Glomerular endothelial cell (primary cell): ENCODE measurements at places on chromosomes 3 and 15. TPM values are rescaled to one million over a fixed set of nuclear protein-coding genes. Genes with fewer than 3 reads are reported as not detected.

DNA sequence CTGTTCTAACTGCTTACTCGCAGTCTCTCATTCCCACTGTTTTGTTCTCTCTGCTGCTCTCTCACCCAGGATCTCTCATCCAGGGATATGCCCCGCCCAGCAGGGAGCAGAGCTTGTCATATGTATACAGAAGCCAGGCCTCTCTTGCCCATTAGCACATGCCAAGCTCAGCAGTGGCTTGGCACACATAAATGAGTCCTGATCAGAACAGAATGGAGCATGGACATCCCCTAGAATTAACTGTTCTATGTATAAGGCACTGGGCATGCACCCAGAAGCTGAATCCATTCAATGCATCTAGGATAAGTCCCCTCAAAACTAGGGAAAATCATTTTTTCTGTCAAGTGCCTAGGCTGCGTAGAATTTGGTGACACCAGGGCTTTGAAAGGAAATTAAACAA is 61.6 kb downstream of the IGSF11 start:
- no peak for DNase-seq

DNA sequence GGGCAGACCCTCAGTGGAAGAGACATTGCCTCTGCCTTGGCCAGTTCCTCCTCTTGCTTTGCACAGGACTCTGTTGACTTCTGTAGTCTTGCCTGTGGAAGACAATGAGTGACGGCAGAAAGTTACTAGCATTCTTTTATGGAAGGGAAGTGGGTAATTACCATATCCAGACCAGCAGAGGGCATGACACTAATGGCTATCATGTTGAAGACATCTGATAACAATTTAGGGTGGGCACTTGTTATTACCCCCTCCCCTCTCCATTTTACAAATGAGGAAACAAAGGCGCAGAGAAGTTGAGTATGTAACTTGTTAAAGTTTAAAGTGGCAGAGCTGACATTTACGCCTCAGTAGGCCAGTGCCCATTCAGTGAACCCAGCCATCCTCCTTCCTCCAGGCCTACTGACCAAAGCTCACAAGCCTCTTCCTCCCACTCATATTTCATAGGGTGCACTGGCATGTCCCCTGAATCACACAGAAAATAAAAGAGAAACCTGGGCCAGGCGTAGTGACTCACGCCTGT is 48.2 kb upstream of the FMN1 start:
- no peak for DNase-seq

DNA sequence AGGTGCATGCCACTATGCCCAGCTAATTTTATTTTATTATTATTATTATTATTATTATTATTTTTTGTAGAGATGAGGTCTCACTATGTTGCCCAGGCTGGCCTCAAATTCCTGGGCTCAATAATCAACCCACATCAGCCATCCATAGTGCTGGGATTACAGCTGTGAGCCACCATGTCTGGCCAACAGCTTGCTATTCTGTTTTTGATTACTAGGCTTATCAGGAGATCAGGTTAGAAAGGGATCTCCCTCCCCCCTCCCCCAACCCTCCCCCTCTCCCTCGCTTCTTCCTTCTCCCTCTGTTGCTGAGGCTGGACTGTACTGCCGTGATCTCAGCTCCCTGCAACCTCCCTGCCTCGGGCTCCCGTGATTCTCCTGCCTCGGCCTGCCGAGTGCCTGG is 8.6 kb downstream of the CLN6 start:
- no peak for DNase-seq

The CEP19 gene
- total RNA-seq: 2.3 and 3.1 TPM in 2 replicates
